Mesenchymal stem cell (in vitro differentiated cells and primary cell): ENCODE measurements at places on chromosomes 7 and 10.

- H3K4me3 ChIP-seq: no peak overlapping the region
- H3K27ac ChIP-seq: no peak overlapping the region
- no peaks in the 10 kb centered on the region for H3K36me3 ChIP-seq
- no peaks in the 10 kb centered on the region for H3K4me1 ChIP-seq
These were observed 362.7 kb downstream of the CXCL12 start for GRCh38 chr10:44022203-44022602.

DNA sequence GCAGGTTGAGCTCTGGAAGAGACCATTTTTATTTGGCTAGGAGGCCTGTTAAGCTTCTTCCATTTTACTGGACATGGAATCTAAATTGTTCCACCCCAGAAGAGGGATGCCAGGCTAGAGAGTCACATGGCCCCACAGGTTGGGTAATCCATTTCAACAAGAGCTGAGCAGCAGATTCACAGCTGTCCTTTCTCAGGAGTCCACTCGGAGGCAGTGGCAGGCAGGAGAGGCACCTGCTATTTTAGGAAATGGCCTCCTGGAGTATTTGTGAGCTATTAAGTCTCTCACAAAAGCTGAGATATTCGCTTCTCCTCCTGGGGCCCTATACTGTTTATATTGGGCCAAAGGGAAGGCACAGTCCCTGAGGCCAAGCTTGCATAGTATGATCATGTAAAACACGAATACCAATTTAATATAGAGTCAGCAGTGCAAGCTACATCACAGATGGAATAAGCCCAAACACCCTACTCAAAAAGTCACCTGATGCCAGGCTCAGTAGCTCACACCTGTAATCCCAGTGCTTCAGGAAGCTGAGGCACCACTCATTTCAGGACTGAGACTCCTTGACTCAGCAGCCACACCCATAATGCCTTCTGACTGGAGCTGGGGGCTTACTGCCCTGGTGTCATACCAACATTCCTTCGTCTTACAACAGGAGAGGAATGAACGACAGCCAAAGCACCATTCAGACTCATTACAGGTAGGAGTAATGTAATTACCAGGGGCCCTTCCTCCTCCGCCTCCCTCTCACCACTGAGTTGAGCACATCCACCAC is 124.1 kb downstream of the LMBR1 start:
- no peak overlapping the region for H3K27ac ChIP-seq
- H3K4me1 ChIP-seq: no peaks in the 10 kb centered on the region
- no peaks in the 10 kb centered on the region for H3K27me3 ChIP-seq
- no peak for DNase-seq
- H3K4me3 ChIP-seq: no peak overlapping the region

DNA sequence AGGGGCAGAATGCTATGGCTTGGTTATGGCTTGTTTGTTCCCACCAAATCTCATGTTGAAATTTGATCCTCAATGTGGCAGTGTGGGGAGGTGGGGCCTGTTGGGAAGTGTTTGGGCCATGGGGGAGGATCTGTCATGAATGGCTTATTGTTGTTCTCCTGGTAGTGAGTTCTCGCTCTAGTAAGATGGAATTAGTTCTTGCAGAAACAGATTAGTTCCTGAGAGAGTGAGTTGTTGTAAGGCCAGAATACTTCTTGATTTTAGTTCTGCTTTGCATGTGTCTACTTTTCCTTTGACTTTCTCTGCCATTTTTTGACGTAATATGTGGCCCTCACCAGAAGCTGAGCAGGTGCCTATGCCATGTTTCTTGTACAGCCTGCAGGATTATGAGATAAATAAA is 188.2 kb downstream of the KIF20B start:
- H3K27me3 ChIP-seq: no peaks in the 10 kb centered on the region
- H3K4me3 ChIP-seq: no peak overlapping the region
- H3K27ac ChIP-seq: no peak overlapping the region
- no peak for DNase-seq

DNA sequence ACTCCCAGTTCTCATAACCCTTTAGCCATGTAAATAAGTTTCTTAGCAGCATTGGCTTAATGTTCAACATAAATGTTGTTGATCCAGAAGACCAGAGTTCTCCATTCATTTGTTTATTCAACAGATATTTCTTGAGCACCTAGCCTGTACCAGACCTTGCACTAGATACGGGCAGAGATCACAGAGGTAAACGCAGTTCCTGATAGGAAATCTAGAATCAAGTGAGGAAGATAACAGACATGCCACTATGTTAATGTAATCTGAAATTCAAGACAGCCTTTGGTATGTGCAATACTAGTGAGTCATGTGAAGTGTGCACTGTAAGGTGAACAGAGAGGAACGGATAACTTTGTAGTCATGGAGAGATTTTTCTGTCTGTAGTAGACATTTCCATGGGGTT is 3.0 kb downstream of the BUB3 start:
- no peak overlapping the region for H3K27ac ChIP-seq
- DNase-seq: peak; percentile 41
- H3K4me1 ChIP-seq: peaks cover 3% of the 10 kb centered on the region
- peaks cover 3% of the 10 kb centered on the region for H3K36me3 ChIP-seq
- H3K4me3 ChIP-seq: no peak overlapping the region

- no peak for DNase-seq
- peaks cover 22% of the 10 kb centered on the region for H3K4me1 ChIP-seq
- no peak overlapping the region for H3K4me3 ChIP-seq
- no peak overlapping the region for H3K27ac ChIP-seq
- no peaks in the 10 kb centered on the region for H3K36me3 ChIP-seq
- peaks cover 73% of the 10 kb centered on the region for H3K27me3 ChIP-seq
These were observed 2.3 kb downstream of the GRM8 start for GRCh38 chr7:127250312-127251035.

DNA sequence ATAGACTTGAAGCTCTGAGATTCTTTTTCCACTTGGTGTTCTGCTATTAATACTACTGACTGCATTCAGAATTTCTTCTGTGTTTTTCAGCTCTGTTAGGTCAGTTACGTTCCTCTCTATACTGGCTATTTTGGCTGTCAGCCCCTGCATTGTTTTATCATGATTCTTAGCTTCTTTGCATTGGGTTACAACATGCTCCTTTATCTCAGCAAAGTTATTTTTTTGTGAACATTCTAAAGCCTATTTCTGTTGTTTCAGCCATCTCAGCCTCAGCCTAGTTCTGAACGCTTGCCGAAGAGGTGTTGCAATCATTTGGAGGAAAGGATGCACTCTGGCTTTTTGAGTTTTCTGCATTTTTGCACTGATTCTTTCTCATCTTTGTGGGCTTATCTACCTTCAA is 201.5 kb upstream of the GNAI1 start:
- no peaks in the 10 kb centered on the region for H3K36me3 ChIP-seq
- no peak overlapping the region for H3K27ac ChIP-seq
- no peaks in the 10 kb centered on the region for H3K4me1 ChIP-seq
- H3K4me3 ChIP-seq: no peak overlapping the region

DNA sequence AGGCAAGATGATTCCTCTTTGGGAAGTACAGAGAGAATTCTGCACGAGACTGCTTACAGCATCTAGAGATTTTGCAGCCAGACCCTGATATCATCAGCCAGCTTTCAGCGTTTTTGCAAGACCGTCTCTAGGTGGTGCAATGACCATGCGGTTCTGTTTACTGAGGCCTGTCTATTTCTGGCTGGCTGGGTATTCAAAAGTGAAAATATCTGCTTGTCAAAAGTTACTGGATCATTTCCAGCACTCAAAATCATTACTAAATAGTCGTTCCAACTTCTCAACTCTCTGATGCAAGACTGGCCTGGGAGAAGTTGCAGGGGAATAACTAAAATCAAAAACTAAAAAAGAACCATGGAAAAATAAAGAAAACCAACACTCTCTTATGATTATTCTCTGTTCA is 240.1 kb downstream of the ELMO1 start:
- H3K4me1 ChIP-seq: no peaks in the 10 kb centered on the region
- peak; percentile 82 for DNase-seq
- no peaks in the 10 kb centered on the region for H3K36me3 ChIP-seq
- no peak overlapping the region for H3K27ac ChIP-seq
- no peak overlapping the region for H3K4me3 ChIP-seq

DNA sequence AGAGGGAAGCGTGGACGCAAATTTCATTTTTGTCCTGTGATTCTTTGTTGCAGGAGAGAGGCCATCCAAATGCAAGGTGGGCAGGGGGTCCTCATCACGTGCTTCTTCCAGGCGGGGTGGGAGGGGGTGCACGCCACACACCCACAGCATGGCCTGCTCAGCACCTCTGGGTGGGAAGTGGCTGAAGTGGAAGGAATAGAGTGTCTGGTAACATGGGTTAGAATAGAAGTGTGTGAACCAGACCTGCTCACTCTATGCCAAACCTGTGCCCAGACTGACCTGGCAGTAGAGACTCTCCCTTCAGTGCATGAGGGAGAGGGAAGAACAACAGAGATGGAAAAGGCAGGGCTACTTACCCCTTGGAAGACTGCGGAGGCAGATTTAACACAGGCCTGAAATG is 21.7 kb downstream of the ZNF503 start:
- H3K27ac ChIP-seq: no peak overlapping the region
- no peaks in the 10 kb centered on the region for H3K4me1 ChIP-seq
- H3K36me3 ChIP-seq: peaks cover 11% of the 10 kb centered on the region
- DNase-seq: no peak
- no peak overlapping the region for H3K4me3 ChIP-seq

DNA sequence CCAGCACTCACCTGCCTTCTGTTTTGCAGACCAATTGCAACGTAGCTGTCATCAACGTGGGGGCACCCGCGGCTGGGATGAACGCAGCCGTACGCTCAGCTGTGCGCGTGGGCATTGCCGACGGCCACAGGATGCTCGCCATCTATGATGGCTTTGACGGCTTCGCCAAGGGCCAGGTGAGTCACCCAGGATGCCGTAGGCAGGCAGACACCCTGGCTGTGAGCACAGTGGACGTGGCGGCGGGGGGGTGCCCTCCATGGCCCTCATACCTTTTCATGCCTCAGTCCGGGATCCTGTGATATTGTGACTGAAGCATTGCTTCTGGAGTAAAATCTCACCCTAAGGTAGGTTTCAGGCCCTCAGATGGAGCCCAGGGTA is 46.0 kb downstream of the PFKP start:
- peaks cover 28% of the 10 kb centered on the region for H3K4me1 ChIP-seq
- H3K36me3 ChIP-seq: peaks cover 75% of the 10 kb centered on the region
- H3K27me3 ChIP-seq: no peaks in the 10 kb centered on the region
- H3K4me3 ChIP-seq: no peak overlapping the region
- no peak for DNase-seq
